ENCODE measurements at places on chromosomes 1 and 21.

DNA sequence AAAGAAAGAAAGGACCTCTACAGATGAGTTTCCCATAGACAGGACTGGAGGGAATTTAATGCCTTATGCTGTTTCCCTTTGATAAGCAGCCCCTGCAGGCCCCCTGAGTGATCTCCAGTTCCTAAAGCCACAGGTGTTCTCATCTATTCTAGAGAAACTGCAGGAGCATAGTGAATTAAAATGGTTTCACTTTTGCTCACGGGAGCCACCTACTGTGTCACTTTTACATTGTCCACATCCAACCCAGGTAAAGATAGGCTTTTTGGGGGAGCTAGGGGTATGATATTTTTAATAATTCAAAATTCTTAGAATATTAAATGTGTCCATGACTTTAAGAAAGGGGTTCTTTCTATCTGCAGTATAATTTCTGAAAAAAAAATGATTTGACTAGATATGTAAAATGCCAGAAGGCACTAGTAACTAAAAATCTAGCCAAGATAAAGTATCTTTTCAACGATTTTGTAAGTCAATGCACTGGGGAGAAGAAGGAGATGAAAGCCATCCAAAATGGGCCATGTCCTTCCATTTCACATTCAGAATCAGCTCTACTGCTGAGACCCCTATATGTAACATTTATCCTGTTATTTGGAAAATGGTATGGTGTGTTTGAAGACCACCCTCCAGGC lies 267.3 kb upstream of the DUSP10 start:
- DNase-seq: no peak

DNA sequence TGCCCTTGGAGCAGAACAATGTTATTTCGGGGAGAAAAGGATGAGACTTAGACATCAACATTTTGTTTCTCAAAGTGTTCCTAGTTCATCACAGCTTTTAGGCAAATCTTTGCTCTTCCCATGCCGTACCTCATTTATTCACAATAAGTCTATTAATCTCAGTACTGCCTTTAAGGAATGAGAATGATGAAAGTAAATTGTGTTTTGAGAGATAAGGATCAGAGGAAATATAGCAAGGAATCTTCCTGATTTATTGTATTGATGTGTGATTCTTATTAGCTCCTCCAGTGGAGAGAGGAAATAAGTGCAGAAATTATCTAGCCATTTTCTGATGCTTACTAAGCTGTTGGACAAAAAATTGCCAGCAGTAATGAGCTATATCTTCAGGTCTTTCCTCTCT lies 2.0 kb downstream of the POLR3C start:
- DNase-seq: no peak

GRCh38 chr1:114745291-114745690 lies 12.5 kb downstream of the CSDE1 start:
- DNase-seq: no peak

DNA sequence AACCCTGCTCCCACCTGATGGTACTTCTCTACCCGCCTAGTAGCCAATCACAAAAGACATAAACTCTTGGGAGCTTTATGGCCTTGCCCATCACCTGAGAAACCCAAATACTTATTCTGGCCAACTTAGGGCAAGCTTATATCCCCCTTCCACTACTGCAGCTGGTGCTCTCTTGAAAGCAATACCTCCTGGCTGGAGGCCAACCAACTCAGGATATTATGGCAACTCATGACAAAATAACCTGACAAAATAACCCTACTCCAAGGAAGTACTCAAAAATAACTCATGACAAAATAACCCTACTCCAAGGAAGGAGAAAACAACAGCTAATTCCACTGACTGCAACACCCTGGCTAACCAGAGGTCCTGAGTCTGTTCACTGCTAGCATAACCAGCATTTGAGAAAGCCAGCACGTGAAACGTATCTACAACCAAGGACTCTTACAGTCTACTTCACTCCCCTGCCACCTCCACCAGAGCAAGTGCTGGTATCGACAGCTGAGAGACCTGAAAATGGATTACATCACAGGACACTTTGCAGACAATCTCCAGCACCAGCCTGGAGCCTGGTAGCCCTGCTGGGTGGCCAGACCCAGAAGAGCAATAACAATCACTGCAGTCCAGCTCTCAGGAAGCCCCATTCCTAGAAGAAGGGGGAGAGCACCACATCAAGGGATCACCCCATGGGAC lies 179.9 kb downstream of the COL24A1 start:
- DNase-seq: no peak

DNA sequence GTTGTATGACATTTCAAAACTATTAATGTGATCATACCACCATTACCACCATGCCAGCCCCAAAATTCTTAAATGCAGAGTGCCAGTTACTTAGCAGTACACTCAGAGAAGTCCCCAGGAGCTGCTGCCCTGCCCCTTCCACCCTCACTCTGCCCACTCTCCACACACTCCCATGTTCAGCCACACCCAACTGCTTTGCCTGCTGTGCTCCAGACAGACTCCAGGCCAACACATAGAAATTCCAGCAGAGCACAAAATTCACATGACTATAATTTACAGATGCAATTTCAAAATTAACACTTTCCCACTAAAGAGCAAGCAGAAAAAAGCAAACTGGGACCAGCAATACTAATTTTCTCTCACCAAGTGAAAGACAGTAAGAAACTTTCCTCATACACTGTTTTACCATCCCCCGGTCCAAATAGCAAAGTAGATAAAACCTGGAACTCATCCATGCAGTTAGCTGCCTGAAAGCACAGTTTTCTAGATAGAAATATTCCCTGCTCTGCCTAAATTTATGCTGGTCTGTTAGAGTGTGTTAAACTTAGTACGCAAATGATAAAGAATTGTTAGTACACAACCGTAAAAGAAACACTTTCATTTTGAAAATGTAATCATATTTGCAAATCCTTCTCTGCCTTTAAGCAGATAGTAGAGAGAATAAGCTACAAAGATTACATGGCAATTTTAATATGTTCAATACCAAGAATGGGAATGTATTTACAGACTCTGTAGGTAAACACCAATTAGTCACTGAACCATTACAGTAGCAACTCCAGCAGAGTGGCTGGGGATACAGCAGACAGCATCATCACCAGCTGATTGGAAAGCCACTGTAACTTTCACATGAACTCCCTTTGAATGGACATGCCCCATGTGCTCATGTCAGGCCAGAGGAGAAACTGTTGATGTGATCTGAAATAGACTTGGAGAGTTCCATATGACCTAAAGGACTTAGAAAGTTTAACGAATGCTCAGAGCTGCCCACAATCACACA lies 176.5 kb downstream of the VAV3 start:
- DNase-seq: no peak

DNA sequence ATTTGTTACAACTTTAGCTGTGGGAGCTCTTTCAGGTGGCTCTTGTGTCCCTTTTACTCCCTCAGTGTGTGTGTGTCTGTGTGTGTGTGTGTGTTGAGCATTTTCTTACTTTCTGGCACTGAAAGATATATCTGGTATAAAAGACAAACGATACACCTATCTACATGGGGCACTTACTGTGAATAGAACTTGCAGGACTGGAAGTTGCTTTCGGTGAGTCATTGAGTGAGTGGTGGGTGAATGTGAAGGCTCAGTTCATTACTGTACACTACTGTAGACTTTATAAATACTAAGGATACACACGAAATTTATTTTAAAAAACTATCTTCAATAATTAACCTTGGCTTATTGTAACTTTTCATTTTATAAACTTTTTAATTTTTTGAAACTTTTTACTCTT lies 38.7 kb downstream of the BTBD8 start:
- DNase-seq: no peak

GRCh38 chr1:5819391-5820025 lies 172.7 kb downstream of the NPHP4 start:
- DNase-seq: no peak

DNA sequence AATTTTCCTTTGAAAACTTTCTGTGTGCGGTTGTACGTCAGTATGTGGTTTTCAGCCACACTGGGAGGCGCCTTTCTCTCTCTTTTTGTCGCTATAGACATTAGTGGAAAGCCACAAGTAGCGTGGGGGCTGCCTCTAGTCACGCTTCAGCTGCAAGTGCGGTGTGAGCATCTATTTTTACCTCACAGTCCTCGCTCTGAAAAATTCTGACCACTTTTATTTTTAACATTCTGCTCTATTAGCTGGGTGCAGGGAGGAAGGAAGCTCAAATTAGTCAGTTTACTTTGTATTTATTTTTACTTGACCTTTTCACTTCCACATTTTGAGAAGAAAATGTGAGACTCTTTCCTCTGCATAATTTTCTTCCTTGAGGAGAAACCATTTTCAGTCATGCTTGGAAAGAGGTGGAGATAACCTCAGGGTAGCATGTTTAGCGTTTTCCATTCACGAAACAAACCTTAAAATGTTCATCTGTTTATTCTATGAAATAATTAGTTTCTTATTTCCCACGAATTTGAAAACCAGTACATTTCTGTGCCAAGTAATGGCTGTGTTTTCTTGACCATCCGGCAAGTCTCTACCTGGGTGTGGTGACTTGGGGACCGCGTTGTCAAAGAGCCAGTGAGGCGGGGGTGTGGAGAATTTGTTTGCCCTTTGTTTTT lies 35.6 kb downstream of the ADARB1 start:
- peak; percentile 12 for DNase-seq

Measured in stimulated activated CD4-positive, alpha-beta T cell treated with anti-CD3 and anti-CD28 coated beads, Interleukin-2, amount 100 ng/mL, for 4 hours (primary cell).